ENCODE measurements at places on chromosomes 1 and 21. TPM values are rescaled to one million over a fixed set of nuclear protein-coding genes. Genes with fewer than 3 reads are reported as not detected.

DNA sequence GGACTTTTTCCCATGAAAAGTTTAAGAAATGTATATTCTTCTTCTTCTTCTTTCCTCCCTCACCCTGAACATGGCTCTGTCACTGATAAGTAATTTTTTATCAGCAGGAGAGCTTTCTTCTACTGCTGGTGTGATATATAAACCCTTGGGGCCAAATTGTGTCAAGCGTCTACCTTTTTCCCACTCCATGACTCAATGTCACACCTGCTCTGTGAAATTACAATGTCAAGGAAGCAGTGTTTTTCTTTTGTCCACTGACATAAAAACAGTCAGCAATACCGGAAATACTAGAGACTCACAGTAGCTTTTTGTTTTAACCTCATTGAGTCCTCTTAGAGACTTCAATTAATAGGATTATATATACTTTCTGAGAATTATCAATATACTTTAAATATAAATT, 416.2 kb upstream of the ADGRL4 start:
- no peak for DNase-seq

- no peak for DNase-seq
Observed at GRCh38 chr1:58782178-58783089, 1.4 kb downstream of the JUN start.

NMNAT2 gene
- 3.1 TPM for total RNA-seq

GRCh38 chr21:34042735-34043134, 30.6 kb upstream of the MRPS6 start:
- DNase-seq, result no peak

DNA sequence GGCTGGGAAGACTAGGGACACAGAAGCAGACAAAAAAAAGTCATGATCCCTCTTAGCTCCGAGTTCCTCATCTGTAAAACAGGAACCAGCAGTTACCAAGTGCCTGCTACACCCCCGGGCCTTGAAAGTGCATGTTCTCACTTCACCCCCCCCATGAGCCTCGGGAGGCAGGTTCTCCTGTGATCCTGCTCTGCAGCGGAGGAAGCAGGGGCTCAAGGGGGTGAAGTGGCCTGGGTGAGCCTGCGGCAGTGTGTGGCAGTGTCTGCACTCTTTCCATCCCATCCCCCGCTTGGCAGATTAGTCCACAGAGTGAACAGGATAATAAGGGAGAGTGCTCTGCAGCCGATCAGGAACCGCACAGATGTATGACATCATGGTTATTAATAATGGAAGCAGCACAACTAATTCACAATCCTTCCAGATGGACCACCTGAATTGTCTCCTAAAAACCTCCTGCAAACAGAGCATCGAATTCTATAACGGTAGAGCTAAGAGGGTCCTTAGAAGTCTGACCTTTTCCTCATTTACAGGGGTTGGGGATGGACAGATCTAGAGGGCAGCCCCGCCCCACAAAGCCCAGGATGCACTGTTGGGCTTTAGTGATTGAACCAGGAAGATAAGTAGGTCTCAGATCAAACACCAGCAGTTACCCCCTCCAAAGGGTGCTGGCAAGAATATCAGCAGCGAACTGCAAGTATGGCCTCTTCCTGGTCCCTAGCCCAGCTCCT, 174.1 kb upstream of the EDN2 start:
- DNase-seq, result no peak

- no peak for DNase-seq
Observed at GRCh38 chr1:86016076-86016759, 140.4 kb downstream of the COL24A1 start.

DNA sequence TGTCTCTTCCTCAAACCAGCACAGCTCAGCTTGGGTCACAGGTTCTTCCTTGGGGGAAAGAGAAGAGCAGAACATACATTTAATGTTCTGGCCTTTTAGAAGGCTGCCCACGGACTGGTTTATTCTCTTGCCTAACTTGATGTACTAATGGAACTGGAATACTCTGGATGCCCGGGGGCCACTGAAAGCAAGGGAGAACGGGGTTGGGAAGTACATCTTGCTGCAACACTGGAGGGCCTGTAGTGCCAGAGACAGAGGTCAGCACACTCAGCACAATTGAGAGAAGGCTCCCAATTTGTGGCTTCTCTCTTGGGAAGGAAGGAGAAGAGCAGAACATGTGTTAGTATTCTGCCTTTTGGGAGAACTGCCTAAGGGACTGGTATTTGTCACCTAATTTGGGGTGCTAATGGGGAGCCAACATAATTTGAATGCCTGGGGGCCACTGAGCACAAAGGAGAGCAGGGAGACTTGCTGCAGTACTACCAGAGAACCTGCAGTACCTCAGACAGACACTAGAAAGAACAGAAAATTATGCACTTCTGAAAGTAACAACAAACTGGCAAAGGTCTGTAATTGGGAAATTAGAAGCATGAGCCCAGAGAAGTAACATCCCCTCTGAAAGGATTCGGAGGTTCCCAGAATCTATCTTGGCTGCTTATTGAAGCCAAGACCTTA, 14.1 kb downstream of the ZNF691 start:
- no peak for DNase-seq

- no peak for DNase-seq
Observed at GRCh38 chr1:7666249-7666648, 104.8 kb upstream of the VAMP3 start.

- DNase-seq, result peak; percentile 11
Observed at GRCh38 chr21:32278103-32278502, 746 bp downstream of the MIS18A start.
